ENCODE measurements at places on chromosomes 12 and 14.

GRCh38 chr14:94346841-94347240 lies 23.7 kb upstream of the SERPINA6 start:
- no peak for DNase-seq

- no peak for DNase-seq
Measured at GRCh38 chr12:120666571-120667390, 20.2 kb upstream of the MLEC start.

GRCh38 chr14:80575763-80576162 lies 364.5 kb upstream of the DIO2 start:
- no peak for DNase-seq

DNA sequence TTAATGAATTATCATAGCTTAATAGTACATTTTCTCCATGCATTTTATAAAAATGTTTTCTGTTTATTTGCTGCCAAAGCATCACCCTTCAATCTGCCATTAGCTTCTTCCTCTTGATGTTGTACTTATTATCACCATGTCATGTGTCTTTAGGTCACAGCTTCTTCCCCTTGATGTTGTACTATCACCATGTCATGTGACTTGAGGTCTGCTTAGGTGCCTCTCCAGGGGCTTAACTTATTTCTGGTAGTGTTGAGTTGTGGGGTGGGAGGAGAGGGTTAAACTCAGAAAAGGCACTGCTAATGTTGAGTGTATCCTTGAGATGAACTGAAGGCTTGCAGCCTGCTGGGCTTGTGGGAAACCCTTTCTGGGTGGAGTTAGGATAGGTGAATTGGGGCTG lies 87.8 kb downstream of the DAAM1 start:
- no peak for DNase-seq

GRCh38 chr12:119770146-119770545 lies 102.2 kb downstream of the PRKAB1 start:
- DNase-seq = no peak

DNA sequence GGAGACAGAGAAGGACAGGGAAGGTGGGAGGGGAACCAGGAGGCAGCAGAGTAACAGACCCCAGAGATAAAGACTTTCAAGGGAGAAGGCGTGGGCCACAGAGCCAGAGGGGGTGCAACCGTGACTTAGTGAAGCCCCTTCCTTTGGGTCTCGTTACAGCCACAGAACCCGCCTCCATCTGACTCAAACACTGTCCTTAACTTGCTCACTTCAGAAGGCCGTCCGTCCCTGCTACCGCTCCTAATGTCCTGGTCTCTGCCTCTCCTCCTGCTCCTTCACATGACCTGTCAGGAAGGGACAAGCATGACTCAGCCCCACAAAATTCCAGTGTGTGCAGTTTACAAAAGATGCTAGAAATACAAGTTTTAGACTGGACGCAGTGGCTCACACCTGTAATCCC lies 18.0 kb downstream of the RIMBP2 start:
- no peak for DNase-seq

- DNase-seq = no peak
Measured at GRCh38 chr12:30399859-30400258, 295.8 kb downstream of the IPO8 start.

DNA sequence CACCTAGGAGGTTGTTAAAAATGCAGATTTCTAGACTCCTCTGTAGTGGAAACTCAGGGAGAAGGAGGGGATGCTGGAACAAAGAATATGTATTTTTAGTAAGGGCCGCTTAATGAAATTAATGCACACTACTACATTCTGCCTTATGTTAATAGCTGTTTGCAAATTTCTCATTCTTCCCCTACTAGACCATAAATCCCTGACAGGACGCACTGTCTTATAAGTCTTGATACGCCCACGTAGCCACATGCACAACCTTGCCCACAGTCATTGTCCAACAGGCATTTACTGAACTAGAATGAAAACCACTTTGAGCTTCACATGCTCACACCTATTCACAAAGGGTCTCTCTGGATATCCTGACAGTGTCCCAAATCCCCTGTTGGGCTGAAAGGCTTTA lies 10.5 kb downstream of the KRT2 start:
- DNase-seq = no peak

DNA sequence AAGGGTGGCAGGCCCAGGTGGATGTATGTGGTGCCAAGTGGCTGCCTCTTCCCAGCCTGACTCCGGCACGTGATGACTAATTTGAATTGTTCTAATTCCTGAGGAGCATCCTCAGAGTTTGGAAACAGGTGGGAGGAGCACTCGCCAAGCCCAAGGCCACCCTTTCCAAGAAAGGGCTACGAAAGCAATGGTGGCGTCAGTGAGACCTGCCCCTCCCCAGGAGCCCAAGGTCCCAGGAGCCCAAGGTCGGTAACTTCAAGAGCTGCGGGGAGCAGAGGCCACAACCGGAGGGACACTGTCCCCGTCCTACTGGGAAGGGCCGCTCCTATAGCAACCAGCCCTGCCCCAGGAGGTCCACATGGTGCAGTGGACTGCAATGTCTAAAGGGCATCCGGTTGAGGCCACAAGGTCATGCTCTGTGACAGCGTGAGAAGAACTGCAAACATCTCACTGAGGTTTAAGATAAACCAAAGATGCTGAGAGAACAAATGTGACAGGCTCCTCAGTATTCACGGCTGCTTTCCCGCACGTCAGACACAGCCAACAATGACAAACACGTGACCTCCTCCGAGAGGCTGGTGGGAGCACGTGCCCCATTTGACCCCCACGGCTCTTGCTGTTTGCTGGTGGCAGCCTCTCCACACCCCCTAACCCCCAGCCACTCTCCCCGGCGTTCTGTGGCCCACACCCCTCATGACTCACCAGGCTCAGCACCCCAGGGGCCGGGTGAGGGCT lies 79.6 kb downstream of the ITPK1 start:
- no peak for DNase-seq

- DNase-seq = peak; percentile 46
Measured at GRCh38 chr12:50241178-50241577, 42.1 kb downstream of the LIMA1 start.
